ENCODE measurements at places on chromosomes 13 and 19. TPM values are rescaled to one million over a fixed set of nuclear protein-coding genes. Genes with fewer than 3 reads are reported as not detected.

- no peak overlapping the region for H3K27ac ChIP-seq
- no peak overlapping the region for H3K4me3 ChIP-seq
- H3K36me3 ChIP-seq = no peaks in the 10 kb centered on the region
- no peak for DNase-seq
These were observed 435.1 kb downstream of the EFNB2 start for GRCh38 chr13:106100171-106100919.

DNA sequence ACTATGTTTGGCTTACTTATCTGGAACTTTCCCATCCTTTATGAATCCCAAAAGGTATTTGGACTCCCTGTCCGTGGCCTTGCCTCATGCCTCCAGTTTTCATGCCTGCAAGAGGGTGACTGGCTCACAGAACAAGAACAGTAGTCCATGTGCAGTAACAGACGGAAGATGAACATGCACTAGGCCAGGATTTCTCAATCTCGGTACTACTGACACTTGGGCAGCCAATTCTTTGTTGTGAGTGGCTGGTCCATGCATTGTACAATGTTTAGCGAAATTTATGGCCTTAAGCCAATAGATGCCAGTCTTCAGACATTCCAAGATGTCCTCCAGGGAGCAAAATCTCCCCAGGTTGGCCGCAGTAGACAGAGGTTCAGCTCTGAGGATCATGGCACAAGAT is 61.9 kb downstream of the DOCK9 start:
- no peaks in the 10 kb centered on the region for H3K27me3 ChIP-seq
- H3K4me3 ChIP-seq = no peak overlapping the region
- H3K36me3 ChIP-seq = peaks cover 9% of the 10 kb centered on the region
- peaks cover 23% of the 10 kb centered on the region for H3K4me1 ChIP-seq
- no peak overlapping the region for H3K27ac ChIP-seq
- DNase-seq = no peak

DNA sequence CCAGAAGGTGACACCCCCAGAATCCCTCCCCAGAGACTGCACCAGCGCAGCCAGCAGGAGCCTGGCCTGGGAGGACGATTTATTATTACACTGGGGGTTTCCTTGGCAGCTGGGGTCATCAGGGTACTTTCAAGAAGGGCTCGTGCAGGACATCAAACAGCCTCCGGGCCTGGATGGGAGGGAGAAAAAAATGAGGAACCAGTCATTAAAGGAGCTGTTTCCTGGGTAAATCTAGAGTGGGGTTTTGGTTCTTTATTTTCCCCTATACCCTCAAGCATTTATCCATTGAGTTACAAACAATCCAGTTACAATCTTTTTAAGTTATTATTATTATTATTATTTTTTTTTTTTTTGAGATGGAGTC is 3.1 kb downstream of the POLR1G start:
- peaks cover 3% of the 10 kb centered on the region for H3K27me3 ChIP-seq
- no peak overlapping the region for H3K4me3 ChIP-seq
- peaks cover under 1% of the 10 kb centered on the region for H3K36me3 ChIP-seq

DNA sequence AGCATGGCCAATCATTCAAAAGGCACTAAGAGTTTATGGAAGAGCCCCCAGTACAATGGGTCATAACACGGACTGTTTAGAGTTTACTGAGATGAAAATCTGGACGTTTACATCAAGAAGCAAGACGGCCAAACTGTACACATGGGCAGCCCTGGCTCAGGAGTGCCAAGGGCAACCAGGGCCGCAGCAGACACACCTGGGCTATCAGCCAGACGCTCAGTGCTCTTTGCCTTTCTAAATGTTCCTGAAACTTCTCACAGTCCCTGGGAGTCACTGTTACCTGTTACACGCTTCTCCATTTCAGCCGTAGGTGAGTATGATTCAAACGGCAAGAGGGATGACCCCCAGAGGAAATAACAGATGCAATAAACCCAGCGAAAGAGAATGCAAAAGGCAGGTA is 64.5 kb downstream of the ABCC4 start:
- H3K4me1 ChIP-seq = no peaks in the 10 kb centered on the region
- DNase-seq = no peak
- H3K4me3 ChIP-seq = no peak overlapping the region

DNA sequence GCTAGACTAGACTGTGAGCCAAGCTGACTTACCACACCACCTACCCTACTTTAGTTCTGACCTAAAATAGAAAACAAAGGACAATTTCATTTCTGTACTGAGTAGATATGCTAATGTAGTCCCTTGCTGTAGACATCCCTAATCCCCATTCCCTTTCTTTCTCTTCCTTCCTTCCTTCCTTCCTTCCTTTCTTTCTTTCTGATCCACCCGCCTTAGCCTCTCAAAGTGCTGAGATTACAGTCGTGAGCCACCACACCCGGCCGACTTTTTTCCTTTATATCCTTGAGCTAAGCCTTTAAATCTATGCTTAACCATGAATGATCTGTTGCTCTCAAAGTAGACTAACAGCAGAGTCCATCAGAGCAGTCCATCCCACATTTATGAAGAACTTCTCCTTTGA is 465.0 kb downstream of the SLITRK6 start:
- no peak for DNase-seq
- no peaks in the 10 kb centered on the region for H3K27me3 ChIP-seq
- no peak overlapping the region for H3K27ac ChIP-seq

- no peak overlapping the region for H3K4me3 ChIP-seq
- H3K4me1 ChIP-seq = peaks cover 24% of the 10 kb centered on the region
- H3K27me3 ChIP-seq = no peaks in the 10 kb centered on the region
- peaks cover 15% of the 10 kb centered on the region for H3K36me3 ChIP-seq
- no peak for DNase-seq
These were observed 3.9 kb downstream of the GPR108 start for GRCh38 chr19:6733338-6734095.

DNA sequence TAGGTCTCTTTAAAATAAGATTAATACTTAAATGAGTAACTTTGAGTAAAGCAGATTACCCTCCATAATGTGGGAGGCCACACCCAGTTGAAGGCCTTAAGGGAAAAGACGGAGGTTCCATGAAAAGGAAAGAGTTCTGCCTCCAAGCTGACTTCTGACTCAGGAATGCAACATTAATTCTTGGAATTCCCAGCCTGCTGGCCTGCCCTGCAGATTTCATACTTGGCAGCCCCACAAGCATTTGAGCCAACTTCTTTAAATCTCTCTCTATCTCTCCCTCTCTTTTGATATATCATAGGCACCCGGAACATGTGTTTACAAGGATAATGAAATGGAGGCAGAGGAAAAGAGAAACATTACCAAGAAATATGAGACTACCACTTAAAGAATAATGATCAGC is 902.3 kb upstream of the MIR17HG start:
- no peaks in the 10 kb centered on the region for H3K27me3 ChIP-seq
- no peak for DNase-seq
- no peaks in the 10 kb centered on the region for H3K4me1 ChIP-seq
- H3K27ac ChIP-seq = no peak overlapping the region
- H3K36me3 ChIP-seq = no peaks in the 10 kb centered on the region

DNA sequence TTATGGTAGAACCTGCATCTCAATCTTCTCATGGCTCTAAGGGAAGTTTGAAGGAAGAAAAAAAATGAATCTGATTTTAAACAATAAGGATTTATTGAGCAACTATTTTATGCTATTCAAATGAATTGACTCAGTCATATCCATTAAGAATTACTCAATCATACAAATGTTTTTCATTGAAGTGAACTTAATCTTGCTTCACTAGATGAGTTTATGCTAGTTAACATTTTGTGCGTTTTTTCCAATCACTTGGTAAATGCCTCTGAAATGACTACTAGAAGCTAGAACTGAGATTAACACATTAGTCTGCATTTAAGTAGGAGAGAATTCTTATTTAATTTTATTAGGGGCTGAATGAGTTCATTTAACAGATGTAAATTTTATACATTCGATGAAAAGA is 25.2 kb downstream of the RXFP2 start:
- H3K36me3 ChIP-seq = no peaks in the 10 kb centered on the region
- no peaks in the 10 kb centered on the region for H3K27me3 ChIP-seq
- no peak overlapping the region for H3K4me3 ChIP-seq
- DNase-seq = no peak

- no peak for DNase-seq
- H3K36me3 ChIP-seq = no peaks in the 10 kb centered on the region
- no peaks in the 10 kb centered on the region for H3K27me3 ChIP-seq
- H3K27ac ChIP-seq = no peak overlapping the region
- H3K4me3 ChIP-seq = no peak overlapping the region
These were observed 24.4 kb upstream of the NMRK2 start for GRCh38 chr19:3908266-3909054.

- H3K4me3 ChIP-seq = peak overlapping the region; percentile 57
- no peak for DNase-seq
- H3K27me3 ChIP-seq = no peaks in the 10 kb centered on the region
- peaks cover 53% of the 10 kb centered on the region for H3K4me1 ChIP-seq
- H3K27ac ChIP-seq = peak overlapping the region; percentile 65
These were observed 108.0 kb upstream of the DOCK9 start for GRCh38 chr13:99085808-99086266.

DNA sequence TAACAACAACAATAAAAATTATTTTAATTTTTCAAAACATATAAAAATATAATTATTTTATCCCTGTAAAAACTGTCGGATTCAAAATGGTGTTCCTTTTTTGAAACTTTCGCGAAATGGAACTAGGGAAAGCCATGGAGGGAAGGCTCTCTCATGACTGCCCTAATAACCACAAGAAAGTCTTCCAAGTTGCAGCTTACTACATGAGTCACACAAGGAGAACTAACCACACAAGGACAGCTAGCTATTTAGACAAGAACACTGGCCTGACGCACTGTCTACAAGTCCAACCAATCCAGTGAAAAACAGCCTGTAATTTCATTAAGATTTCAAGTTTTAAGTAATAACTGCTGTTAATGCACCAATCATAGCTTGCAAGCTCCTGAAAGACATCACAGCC is 319.2 kb upstream of the PCDH9 start:
- H3K27me3 ChIP-seq = no peaks in the 10 kb centered on the region
- no peak overlapping the region for H3K27ac ChIP-seq
- no peaks in the 10 kb centered on the region for H3K4me1 ChIP-seq
- no peak overlapping the region for H3K4me3 ChIP-seq

- H3K4me1 ChIP-seq = no peaks in the 10 kb centered on the region
- H3K4me3 ChIP-seq = no peak overlapping the region
- H3K27me3 ChIP-seq = no peaks in the 10 kb centered on the region
- DNase-seq = no peak
- H3K36me3 ChIP-seq = no peaks in the 10 kb centered on the region
- no peak overlapping the region for H3K27ac ChIP-seq
These were observed 526.0 kb upstream of the SPRY2 start for GRCh38 chr13:80866921-80867320.

DNA sequence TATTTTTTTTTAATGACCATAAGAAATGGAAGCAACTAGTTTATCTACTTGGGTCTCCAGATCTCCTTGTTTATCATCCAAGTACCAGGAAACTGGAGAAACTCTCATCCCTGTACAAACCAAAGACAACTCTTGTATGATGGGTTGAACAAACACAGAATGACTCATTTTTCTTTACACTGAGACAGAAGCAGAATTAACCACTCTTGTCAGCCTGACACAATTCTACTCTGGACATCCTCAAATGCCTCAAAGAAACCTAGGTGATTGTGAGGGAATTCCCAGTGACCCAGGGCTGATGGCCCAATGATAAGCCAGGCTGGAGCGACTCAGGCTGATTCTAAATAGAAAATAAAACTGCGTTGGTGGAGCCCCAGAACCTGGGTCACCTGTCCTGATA is 151.5 kb downstream of the ZNF737 start:
- no peak overlapping the region for H3K27ac ChIP-seq
- H3K4me3 ChIP-seq = no peak overlapping the region
- no peaks in the 10 kb centered on the region for H3K4me1 ChIP-seq
- H3K36me3 ChIP-seq = no peaks in the 10 kb centered on the region
- H3K27me3 ChIP-seq = no peaks in the 10 kb centered on the region
- DNase-seq = no peak

DNA sequence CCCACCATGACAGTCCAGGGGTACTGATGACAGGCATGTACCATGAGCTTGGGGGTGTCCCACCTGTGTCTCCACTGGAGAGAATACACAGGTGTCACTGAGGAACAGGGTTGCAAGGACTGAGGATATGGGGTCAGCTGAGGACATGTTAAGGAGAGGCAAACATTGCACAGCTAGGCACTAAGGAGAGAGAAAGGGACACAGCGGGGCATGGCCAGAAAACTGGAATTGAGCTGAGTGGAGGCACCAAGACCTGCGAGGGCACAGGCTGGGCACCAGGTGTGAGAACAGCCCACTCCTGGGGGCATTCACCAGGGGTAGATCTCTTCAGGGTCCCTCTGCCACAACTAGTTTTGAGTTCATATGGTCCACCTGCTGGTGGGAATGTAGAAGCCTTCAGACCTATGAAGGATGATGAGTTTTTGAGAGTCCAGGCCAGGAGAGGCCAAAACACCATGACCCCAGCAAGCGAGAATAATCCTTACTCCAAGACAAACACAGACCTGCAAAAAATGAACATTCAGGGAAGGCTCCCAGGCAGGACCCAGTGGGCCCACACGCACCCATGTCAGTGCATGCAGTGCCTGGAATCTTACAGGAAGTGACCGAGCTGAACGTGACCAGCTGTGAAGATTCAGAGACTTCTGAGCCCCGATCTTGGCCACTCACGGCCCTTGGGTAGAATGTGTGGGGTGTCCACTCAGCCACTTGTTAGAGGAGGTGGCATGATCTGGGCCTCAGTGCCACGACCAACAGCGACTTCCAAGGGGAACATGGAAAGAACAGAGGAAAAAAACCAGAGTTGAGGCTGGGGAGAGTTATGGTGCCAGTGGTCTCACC is 1.4 kb upstream of the ZNF584 start:
- H3K27ac ChIP-seq = no peak overlapping the region
- H3K36me3 ChIP-seq = no peaks in the 10 kb centered on the region
- H3K4me1 ChIP-seq = peaks cover 31% of the 10 kb centered on the region
- no peaks in the 10 kb centered on the region for H3K27me3 ChIP-seq
- H3K4me3 ChIP-seq = peak overlapping the region; percentile 94

NANOS3 gene
- not detected for total RNA-seq

TCF3 gene
- 75.7 TPM for total RNA-seq

KLK2 gene
- not detected for total RNA-seq

HPN gene
- not detected for total RNA-seq

NCAN gene
- total RNA-seq = not detected

GJB6 gene
- total RNA-seq = not detected

All from CD4-positive, alpha-beta memory T cell (primary cell).